Caki2 (cell line): ENCODE measurements at places on chromosomes 16 and 17.
A peak's percentile ranks its signal among the peaks of the same experiment; 100 is the strongest.

- DNase-seq: no peak
These were observed 12.1 kb downstream of the CMTM3 start for GRCh38 chr16:66616592-66616991.

DNA sequence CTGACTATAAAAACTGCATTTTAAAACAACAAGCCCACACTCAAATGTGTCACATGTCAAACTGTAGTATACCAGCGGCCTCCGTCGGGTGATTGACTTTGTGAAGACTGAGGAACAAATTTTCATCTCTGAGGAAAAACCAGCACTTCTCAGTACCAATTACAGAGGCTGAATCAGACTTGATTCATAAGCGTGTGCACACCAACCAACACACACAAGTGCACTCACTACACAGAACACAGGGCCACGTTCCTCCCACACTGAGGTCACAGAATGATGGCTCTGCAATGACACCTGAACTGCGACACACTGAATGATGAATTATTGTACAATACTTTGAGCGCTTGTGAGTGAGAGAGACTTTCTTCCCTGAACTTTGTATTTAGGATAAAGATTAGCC is 29.6 kb downstream of the XPO6 start:
- DNase-seq: no peak

GRCh38 chr16:57920215-57920879 is 50.6 kb downstream of the CNGB1 start:
- no peak for DNase-seq

DNA sequence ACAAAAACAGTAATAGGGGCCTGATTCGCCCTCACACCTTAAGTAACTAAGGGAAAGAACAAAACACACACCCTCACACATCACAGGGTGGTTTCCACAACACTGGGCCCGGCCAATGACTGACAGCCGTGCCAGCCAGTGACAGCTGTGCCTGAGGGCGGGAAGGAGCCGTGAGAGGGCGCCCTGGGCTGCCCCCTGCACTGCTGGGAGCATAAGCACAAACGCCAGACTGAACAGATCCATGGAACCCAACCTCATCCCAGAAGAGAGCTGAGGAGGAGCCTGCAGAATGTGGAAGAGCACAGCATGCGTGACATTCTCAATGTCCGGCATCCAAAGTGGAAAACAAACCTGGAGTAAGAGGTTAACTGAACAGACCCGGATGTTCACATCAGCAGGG is 16.0 kb downstream of the CSNK1D start:
- peak; percentile 56 for DNase-seq

GRCh38 chr17:82752371-82753200 is 721 bp downstream of the TBCD start:
- DNase-seq: no peak

- peak; percentile 87 for DNase-seq
These were observed 28.3 kb downstream of the G6PC1 start for GRCh38 chr17:42928714-42929496.

- DNase-seq: peak; percentile 49
These were observed 942 bp downstream of the LDAF1 start for GRCh38 chr16:21159281-21159951.

DNA sequence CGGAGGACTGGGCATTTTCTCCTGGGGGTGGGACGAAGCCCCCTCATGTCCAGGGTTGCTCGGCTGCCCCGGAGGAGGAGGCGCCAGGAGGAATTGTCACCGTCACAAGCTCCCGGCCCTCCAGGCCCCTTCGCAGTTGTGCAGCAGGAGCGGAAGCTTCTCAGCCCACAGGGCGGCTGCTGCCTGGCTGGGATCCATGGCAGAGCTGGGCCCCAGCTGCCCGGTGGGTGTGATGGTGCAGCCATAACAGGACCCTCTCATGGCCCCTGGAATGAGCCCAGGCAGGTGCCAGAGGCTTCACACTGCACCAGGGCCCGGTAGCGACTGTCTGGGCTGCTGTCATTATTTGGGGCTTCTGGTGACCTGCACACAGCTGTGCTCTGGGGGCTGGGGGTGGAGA is 54.9 kb upstream of the GNG13 start:
- DNase-seq: no peak

DNA sequence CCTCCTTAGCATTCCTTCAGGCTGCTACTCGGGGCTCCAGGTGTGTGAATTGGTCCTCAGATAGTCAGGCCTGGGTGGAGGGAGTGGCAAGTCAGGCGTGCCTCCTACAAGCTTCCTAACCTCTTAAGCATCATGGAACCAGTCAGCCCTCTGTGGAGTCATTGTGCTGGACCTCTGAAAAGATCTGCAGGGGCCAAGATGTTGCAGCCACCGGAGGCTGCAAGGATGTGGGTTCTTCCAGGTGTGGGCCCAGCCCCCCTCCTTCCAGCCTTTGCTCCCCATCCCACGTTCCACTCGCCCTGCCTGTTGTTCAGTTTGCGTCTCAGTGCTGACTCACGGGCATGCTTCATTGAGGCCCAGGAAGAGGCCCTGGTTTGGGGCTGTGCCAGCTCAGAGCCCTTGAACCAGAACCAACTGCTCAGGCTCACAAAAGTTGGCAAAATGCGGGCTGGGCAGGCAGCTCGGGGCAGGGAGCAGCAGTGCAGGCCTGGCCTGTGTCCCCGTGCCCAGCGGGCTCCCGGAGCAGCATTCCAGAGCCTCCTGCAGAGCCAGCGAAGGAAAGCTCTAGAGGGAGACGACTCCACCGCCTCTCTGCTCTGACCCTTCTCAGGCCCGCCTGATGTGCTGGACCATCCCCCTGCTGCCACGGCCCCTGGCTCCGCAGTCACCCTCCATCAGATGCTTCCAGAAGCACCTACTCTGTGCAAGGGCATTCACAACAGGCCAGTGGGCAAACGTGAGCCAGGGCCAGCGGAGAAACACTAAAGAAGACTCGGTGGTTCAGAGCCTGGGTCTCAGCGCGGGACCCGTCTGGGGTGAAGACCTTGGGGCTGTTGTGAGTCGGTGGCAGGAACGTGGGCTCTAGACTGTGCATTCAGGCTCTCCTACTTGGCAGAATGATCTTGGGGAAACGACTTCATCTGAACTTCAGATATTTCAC is 7.5 kb downstream of the LDHD start:
- peak; percentile 97 for DNase-seq

DNA sequence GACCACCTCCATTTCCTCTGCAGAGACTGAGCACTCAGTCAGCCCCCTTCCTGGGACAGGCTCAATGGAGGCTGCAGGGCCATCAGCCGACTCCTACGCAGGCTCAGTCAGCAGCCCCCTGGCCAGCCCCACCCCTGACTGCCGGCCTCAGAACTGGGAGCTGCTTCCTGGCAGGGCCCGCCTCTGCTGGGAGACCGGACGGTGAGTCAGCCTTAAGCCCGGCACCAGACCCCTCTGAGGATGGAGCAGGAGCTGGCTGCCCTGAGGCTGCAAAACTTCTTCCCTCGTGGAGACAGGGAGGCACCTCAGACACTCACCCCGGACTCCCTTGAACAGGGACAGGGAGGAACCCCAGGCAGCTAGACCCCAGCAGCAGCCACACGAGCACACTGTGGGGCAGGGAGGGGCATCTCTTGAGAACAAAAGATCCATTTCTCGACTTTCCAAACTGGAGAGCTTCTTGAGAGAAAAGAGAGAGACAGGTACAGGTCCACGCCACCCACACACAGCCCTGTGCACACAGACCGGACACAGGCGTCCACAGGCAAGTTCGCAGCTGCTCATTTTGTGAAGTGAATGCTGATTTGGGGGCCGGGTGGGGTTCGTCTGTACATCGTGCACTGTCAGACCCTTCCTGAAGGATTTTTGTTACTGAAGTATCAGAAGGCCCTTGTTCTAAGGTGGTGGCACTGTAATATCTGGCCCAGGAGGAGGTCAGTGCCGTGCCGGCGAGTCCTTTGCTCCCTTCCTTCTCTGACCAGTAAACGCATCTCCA is 1.3 kb upstream of the TUBB3 start:
- DNase-seq: peak; percentile 85

- peak; percentile 67 for DNase-seq
These were observed 3.8 kb downstream of the GJC1 start for GRCh38 chr17:44826123-44826790.

- DNase-seq: no peak
These were observed 194.6 kb upstream of the SDK2 start for GRCh38 chr17:73838815-73839214.

- DNase-seq: no peak
These were observed 127.8 kb upstream of the CDH5 start for GRCh38 chr16:66238696-66239095.

GRCh38 chr16:53894686-53895085 is 190.7 kb downstream of the FTO start:
- DNase-seq: no peak
